Activated CD4-positive, alpha-beta memory T cell treated with anti-CD3 and anti-CD28 coated beads for 36 hours (primary cell): ENCODE measurements at places on chromosomes 5 and 9. TPM values are rescaled to one million over a fixed set of nuclear protein-coding genes. Genes with fewer than 3 reads are reported as not detected.

LCNL1 gene
- total RNA-seq, result not detected

ZFR gene
- 61.1 TPM for total RNA-seq

DNA sequence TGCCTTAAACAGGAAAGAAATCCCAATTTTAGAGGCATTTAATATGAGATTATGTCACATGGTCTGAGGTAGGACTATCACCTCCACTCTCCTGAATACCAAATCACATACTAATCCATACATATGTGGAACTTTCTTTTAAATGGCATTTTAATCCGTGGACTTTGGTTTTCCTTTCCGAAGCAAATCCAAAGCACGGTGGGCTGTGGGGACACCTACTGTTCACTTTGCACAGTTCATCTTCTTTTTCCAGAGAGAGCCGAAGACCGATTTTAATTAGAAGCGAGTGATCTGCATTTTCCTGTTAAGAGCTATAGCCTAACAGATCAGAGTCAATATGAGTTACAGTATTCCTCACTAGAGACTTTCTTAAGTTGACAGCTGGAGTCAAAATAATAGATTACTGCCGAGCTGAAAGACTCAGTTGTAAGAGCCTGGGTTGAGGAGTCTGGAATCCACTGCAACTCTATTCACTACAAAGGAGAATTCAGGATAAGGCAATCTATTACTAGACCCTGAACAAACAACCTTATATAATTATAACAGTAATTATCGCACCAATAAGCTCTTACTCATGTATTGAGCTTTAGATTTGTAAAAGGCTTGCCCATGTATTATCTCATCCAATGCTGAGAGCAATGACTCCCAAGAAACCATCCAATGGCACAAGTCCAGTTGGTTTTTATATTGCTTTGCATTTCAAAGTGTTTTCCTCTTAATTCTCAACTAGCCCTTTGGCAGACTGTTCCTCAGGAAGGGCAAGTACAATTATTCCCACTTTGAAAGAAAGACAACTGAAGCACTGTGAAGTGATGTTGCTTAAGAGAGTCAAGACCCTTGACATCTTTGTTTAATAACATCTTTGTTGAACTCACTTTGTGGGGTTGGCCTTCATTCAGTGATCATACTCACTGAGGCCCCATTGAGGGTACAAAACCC, 144.7 kb downstream of the TRPM6 start:
- peak; percentile 19 for DNase-seq

TMC1 gene
- total RNA-seq, result not detected

DNA sequence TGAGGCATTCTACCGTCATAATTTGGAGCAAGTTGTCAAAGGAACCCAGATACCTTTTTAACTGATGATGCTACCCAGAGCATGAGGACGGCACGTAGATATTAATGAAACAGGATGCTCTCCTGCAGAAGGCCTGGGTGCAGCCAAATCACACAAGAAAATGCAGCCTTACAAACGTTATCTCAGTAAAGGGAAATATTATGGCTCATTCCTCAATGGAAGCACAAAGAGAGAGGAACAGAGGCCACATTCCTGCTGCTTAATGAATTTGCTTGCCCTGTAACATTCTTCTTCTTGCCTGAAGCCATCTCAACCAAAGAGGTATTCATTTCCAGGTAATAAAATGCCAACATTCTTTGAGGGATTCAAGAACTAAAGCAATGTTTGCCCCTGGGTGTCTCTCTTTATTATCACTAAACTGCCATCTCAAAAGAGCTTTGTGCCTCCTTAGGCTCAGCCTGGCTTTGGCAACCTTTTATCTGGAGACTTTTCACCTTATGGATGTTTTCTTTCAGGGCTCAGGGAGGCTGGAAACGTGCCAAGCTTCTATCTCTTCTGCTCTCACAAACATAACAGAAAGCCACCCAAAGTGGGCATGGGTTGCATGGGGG, 92.9 kb downstream of the TNC start:
- no peak for DNase-seq

GGTA1 gene
- not detected for total RNA-seq

DNA sequence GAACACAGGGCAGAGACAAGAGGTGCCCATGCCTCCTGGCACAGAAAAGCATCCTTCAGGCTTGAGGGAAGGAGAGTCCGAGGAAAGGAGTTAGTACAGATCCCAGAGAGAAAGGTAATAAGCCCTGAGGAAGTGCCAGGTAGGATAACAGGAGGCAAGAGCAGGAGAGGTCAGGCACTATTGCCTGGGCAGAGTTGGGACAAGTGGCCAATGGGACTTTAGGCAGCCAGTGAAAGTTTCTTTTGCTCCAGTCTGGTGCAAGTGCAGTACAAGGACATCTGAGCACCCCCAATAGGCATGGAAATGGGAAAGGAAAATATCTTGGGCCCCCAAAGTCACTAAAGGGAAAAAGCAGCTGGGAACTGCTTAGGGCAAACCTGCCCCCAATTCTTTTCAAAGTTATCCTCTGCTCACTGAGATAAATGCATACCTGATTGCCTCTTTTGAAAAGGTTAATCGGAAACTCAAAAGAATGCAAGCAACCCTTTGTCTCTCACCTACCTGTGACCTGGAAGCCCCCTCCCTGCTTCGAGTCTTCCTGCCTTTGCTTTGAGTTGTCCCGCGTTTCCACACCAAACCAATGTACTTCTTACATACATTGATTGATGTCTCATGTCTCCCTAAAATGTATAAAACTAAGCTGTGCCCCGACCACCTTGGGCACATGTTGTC, 46.5 kb downstream of the ELOVL7 start:
- no peak for DNase-seq

GRCh38 chr5:94691291-94691690, 72.8 kb downstream of the SLF1 start:
- DNase-seq, result no peak
